ENCODE measurements at places on chromosomes 11 and 22.

DNA sequence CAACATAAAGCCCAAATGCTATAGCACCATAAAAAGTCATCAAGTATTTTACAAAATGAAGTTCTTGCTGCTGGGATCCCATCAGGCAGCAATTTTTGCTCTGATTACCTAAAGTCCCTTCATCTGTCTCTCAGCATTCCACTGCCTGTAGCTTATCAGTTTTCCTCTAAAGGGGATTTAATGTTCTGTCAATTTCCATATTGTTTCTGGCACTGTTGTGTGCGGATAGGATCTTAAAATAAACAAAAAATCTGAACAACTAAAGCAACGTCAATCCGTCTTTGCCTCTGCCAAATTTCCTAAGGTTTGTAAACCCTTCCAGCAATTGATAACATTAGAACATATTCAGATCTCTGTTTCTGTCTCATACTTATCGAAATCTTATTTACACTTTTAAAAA is 1126.3 kb upstream of the RAG2 start:
- DNase-seq = no peak

DNA sequence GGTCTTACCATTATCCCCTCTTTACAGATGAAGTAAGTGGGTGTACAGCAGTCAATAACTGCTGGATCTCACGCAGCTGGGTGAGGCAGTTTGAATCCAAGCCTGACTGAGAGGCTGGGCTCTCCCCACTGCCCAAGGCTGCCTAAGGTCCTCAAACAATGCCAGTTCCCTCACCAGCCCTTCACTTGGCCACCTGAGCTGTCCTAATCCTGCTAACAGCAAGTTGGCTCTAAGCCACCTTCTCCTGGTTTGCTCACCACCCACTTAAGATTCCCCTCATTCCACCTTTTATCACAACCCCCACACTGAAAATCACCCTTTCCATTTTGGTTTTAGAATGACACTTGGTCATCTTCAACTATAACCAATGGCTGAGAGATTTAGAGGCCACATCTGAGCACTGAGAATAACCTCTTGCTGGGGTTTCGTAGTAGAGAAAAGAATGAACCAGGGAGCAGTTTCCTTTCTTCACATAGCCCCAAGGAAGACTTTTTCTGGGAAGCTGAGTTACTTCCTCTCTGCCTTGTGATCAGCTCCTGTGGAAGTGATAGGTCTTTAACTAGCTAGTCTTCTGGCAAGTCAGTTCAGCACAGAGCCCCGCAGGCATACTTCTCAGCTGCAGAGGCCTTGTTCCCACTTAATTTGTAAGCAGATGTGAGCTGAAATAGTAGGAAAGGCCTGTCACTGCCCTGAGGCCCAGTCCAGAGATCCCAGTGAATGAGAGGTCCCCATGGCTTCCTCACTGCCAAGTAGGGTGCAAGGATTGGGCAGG is 57.8 kb upstream of the TTC12 start:
- no peak for DNase-seq

DNA sequence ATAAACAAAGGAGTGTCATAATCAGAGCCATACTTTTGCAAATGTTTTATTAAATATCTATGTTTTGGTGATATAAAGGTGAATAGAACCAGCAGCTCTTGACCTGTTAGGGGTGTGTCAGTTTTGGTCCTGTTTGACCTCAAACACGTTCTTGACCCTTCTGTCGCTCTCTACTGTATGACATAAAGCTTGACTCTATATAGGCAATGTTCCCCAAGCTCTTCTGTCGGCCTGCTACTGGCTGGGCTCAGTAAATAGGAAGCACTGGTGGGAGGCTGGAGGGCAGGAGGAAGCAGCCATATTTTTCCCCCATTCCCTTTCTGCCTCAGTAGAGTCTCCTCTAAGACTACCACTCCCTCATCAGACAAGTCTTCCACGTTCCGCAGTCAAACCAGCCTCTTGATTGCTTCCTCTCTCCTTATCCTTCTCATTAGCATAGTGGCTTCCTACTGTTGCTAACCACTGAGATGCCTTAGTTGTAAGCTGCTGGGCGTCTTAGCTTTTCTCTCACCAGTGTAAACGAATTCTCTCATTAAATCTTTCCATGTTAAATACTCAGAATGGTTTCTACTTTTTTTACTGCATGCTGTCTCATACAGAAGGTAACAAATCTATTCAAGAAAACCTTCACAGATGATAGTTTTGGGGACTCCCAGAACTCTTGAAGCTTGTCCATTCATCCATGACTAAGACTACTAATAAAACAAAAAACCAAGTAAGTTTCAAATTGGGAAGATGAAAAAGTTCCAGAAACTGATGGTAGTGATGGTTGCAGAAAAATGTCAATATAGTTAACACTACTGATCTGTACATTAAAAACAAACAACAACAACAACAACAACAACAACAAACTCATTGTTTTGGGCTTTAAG is 3.3 kb downstream of the NPAT start:
- DNase-seq = no peak

DNA sequence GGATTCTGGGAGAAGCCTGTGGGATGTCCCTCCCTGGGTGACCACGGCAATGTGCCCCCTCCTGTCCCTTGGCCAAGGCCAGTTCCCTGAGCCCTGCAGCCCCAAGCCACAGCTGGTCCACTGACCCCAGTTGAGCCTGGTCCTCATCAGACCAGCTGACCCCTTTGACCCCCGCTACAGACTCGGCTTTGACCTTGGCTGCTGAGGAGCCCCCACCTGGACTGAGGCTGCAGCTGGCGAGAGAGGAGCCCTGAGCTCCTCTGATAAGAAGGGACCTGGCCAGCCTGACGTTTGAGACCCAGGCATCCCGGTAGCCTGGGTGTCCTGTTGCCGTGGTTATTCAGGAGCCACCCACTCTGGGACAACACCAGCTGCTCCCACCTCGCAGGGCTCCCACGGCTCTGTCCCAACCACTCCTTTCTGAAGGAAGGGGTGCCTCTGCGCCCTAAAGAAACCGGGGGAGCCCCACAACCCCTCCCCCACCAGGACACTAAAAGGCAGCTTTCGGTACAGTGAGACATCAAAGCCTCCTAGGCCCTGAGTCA is 3.0 kb downstream of the ASCL2 start:
- no peak for DNase-seq

DNA sequence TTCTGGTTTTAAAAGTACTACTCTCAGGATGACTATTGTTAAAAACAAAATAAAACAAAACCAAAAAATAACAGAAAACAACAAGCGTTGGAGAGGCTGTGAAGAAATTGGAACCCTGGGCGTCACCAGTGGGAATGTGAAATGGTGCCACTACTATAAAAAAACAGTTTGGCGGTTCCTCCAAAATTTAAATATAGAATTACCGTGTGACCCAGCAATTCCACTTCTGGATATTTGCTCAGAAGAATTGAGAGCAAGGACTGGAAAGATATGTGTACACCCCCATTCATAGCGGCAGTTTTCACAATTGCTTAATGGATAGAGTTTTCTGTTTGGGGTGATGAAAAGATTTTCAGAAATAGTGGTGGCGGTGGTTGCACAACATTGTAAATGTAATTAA is 8.6 kb downstream of the APOA4 start:
- DNase-seq = no peak

- DNase-seq = no peak
Measured at GRCh38 chr11:132670921-132671675, 861.2 kb downstream of the OPCML start.

GRCh38 chr22:38257181-38257580 is 15.6 kb downstream of the TMEM184B start:
- no peak for DNase-seq

DNA sequence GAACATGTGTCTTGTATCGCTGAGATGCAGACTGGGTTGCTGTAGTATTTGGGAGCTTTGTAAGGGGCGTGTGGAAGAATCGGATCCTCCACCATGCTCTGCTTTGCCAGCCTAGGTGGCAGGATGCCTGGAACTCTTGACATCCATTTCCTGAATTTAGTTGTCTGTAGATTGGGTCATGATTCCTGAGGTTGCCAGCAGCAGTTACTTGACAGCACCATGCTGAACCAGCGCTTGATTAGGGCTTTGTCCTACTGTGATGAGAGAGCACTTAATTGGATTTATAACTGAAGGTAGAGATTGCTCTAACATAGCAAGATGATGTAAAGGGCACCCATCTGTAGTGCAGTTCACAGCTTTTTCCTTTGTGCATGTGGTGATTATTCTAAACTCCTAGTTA is 75.6 kb upstream of the HORMAD2 start:
- DNase-seq = no peak

DNA sequence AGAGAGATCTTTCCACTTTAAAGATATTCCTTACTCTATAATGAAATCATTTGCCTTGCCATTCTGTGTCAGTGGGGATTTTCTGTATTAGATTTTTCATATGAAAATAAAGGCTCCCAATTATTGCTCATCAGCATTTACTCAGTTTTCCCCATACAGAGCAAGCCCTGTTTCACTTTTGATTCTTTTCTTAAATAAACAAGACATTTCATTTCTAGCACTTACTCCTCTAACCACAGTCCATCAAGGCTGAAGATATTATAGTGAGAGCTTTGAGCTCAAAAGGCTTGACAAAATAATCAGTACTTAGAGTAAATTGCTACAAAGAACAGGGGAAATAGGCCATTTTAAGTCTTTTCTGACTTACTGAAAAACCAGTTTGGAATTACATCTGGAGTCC is 385.1 kb downstream of the LRRC4C start:
- no peak for DNase-seq

- DNase-seq = peak; percentile 69
Measured at GRCh38 chr11:102111011-102111786, 952 bp downstream of the YAP1 start.

- DNase-seq = no peak
Measured at GRCh38 chr11:36195496-36196354, 93.5 kb downstream of the COMMD9 start.

- no peak for DNase-seq
Measured at GRCh38 chr11:12674936-12675696, 895 bp downstream of the TEAD1 start.

- no peak for DNase-seq
Measured at GRCh38 chr11:6433998-6434660, 6.7 kb downstream of the HPX start.

DNA sequence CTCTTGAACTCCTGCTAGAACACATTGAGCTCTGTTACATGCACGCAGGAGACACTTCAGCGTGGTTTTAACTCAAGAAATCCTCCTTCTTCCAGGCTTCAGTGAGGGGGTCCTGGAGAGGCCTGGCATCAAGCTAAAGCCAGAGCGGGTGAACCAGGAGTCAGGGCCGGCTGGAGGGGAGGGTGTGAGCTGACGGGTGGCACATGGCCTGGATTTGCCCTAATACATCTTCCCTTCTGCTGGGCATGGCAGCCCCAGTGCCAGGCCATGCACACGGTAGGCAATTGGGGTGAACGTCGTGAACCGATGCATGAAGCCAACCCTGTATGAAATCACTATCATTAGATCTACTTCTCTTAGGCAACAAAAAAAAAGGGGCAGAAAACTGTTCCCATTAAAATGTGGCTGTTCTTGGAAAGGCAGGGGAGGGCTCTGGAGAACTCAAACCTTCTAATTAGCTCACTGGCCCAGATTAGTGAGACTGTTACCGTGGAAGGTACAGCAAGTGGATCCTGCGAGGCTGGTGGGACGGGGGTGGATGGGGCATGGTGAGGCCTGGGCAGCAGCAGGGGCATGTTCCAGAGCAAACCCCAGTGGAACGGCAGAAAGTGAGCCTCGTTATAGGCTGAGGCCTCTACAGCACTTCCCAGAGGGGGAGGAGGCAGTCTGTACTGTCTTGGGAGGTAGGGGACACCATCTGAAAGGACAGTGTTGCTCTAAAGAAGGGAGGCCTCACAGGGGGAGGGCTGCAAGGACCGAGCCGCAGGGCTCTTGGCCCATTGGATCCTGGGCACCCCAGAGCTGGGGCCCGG is 10.6 kb downstream of the IFT27 start:
- DNase-seq = no peak

DNA sequence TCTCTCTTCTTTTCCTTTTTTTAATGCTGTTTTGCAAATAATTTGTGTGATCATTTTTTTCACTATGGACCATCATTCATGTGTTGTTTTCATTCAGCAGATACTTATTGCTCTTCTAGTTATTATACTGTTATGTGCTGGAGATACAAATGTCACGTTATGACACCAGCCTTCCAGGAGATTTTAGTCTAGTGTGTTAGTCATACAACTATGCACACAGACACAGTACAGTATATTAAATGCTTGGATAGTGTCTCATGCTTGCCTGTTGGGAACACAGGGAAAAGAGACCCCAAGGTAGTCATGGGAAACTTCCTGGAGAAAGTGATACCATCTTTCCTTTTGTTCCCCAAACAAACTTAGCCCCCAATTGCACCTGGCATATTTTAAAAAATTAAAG is 116.1 kb downstream of the UVRAG start:
- no peak for DNase-seq

- no peak for DNase-seq
Measured at GRCh38 chr22:44548981-44549380, 50.9 kb upstream of the RTL6 start.

GRCh38 chr11:57751176-57751575 is 443 bp downstream of the BTBD18 start:
- DNase-seq = no peak

DNA sequence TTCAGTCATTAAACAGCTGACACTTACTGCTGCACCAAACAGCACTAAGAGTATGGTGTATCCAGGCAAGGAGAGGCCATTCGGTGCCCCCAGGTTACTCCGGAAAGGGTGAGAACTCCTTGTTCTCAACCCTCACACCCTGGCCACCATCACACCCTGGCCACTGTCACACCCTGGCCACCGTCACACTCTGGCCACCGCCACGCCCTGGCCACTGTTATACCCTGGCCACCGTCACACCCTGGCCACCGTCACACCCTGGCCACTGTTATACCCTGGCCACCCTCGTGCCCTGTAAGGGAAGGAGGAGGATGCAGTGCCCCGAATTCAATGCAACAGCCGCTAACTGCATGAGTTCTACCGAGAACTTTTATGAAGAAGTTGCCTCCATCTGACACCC is 644.4 kb downstream of the TBC1D22A start:
- no peak for DNase-seq

GRCh38 chr11:66334605-66335442 is 1.4 kb downstream of the RIN1 start:
- DNase-seq = no peak

GRCh38 chr11:85831050-85831449 is 20.1 kb upstream of the SYTL2 start:
- DNase-seq = no peak

GRCh38 chr11:26621132-26621531 is 49.1 kb upstream of the MUC15 start:
- DNase-seq = peak; percentile 78

- DNase-seq = no peak
Measured at GRCh38 chr22:41781507-41781906, 19.0 kb upstream of the CCDC134 start.

- no peak for DNase-seq
Measured at GRCh38 chr11:21105196-21105917, 436.0 kb downstream of the NELL1 start.

DNA sequence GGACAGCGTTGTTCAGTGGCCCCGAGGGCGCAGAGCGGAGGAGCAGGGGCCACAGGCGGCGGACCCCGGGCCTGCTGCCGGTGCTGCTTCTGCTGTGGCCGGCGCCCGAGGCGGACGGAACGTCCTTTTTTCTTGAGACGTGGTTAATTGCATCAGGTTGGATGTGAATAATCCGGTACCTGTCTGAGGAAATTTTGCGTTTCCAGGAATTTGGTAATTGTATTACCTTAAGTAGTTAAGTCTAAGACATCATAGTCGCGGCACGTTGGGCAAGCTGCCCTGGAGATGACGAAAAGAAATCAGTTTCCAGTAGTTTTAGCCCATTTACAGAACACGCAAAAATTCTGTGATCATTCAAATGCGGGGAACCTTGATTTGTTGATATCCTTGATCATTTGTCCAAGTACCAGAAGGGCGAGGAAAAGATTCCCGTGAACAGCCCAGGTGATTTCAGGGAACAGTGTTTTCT is 789 bp downstream of the SPECC1L start:
- DNase-seq = peak; percentile 6

GRCh38 chr11:131814108-131814507 is 443.7 kb downstream of the NTM start:
- DNase-seq = no peak

All from A549 (cell line).